Osteocyte (in vitro differentiated cells): ENCODE measurements at places on chromosomes 4 and X. TPM values are rescaled to one million over a fixed set of nuclear protein-coding genes. Genes with fewer than 3 reads are reported as not detected.

Gene ZNF732
- total RNA-seq = 0.30 and 0.31 TPM in 2 replicates

Gene TMPRSS11D
- not detected in 2 replicates for total RNA-seq

Gene TRIM60
- total RNA-seq = not detected in 2 replicates

Gene DCLK2
- 12.6 and 14.1 TPM in 2 replicates for total RNA-seq

DNA sequence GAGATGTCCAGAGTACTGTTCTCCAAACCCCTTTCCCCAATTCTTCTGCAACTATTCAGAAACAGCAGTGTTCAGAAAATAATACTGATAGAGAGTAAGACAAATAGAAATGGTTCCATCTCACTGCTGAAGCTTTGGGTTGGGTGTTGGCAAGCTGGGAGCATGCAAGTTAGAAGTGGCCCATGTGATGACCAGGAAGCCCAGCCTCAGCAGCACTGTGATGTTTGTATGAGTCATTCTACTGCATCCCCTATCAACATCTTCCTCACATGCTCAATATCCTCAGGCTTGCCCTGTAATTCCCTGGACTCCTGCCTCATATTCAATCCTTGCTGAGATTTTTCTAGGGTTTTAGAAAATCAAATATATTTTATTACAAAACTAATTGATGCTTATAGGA, 96.5 kb downstream of the CHRDL1 start:
- no peak for DNase-seq

GRCh38 chr4:163398238-163398637, 54.5 kb downstream of the NPY5R start:
- no peak for DNase-seq

GRCh38 chrX:47169273-47169672, 24.3 kb downstream of the RBM10 start:
- DNase-seq = no peak

DNA sequence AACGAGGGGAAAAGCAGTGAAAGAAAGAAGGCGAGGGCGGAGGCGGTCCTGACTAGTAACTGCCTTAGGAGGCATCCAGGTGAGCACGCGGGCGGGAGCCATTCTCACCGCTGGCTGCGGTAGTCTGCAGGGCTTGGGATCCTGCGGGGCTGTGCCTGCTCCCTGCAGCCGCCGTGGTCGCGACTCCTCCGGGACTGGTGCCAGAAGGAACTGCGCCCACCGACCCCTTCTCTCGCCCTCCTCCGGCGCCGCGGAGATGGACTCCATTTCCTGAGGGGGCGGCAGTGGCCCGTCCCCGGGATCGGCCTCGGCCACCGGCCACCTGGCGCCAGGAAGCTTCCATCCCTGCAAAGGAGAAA, 543 bp downstream of the NFXL1 start:
- peak; percentile 85 for DNase-seq

DNA sequence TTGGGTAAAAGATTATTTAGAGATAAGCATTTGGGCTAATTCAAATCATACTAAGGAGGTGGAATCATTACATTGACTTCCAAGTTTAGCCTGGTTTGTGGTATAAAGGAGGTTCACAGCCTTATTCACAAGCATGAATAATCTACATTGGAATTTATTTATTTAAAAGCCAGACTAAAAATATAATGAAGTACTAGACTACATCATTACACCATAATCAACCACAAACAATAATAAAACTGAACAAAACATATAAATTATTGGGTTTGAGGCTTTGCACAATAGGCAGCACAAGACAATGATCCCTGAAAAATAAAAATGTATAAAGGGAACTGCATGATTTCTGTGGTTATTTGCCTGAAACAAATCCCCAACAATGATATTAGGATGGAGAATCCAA, 314.0 kb downstream of the GBA3 start:
- DNase-seq = no peak

- DNase-seq = no peak
Observed at GRCh38 chrX:123513585-123514278, 219.1 kb downstream of the THOC2 start.

GRCh38 chr4:119736559-119736958, 108.0 kb upstream of the PDE5A start:
- DNase-seq = no peak

DNA sequence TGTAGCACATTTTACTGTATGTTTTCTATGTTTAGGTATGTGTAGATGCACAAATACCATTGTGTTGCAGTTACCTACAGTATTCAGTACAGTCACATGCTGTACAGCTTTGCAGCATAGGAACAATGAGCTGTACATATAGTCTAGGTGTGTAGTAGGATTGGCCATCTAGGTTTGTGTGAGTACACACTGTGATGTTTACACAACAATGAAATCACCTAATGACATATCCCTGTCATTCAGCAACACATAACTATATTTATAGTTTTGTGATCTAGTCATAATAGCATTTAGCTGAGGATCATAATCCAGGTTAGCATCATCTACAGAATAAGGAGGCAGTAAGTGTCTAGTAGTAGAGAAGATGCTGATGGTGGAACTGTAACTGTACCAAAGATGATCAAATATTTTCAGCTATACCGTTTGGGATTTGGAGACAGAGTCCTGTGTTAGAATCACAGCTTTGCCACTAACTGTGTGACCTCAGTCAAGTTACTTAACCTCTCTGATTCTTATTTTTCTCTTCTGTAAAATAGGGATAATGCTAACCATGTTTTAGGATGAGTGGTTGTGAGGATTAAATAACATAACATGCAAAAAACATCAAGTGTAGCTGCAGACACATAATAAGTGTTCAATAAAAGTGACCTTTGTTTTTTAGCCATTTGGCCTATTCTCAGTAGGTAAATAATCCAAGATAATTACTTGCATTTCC, 73.3 kb downstream of the LIMCH1 start:
- no peak for DNase-seq
